ENCODE measurements at places on chromosomes 12 and 14.

DNA sequence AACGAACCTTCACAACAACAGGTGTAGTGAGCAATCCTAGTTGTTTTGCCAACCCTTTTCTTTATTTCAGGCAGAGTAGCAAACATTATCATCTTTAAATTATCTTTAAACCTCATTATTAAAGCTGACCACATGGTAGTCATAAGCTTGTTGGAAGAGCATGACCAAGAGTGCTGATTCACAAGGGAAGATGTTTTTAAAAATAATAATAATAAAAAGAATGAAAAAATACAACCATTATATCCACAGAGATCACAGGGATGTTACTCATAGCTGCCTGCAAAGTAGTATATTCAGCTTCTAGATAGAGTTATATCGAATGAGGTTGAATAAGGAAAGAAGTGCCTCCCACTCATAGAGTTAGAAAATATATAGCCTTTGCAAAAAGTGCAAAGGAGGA lies 101.0 kb upstream of the FLRT2 start:
- no peak for DNase-seq

- DNase-seq: no peak
Observed at GRCh38 chr12:83615152-83615551, 928.4 kb downstream of the TMTC2 start.

- DNase-seq: no peak
Observed at GRCh38 chr14:99066378-99066777, 205.6 kb downstream of the BCL11B start.

GRCh38 chr12:132735496-132735895 lies 24.9 kb downstream of the PGAM5 start:
- no peak for DNase-seq

GRCh38 chr12:128853600-128854197 lies 421 bp downstream of the GLT1D1 start:
- no peak for DNase-seq

GRCh38 chr14:72792051-72792788 lies 101.7 kb downstream of the DPF3 start:
- DNase-seq: no peak

DNA sequence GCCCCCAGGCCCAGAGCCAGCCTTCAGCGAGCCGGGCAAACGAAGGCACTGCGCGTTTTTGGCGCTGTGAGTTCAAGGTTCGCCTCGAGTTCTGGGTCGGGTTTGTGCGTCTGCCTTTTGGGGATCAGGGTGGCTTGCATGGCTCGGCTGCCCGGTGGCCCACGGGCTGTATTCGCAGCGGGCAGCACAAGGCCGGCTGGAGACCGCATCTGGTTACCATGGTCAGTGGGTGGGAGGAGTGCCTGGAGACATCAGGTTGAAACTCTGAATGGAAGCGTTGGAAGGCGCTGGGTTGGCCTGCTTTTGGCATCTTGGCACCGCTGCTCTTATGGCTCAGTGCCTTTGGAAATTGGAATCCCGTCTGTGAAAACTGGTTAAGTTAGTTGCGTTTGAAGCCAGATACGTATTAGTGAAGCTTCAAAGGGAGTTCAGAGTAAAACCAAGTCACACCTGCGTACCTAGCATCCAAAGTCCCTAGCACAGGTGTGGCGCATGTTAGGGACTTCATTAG lies 50.9 kb downstream of the SNAPC1 start:
- no peak for DNase-seq

GRCh38 chr12:76766161-76766560 lies 2.2 kb downstream of the ZDHHC17 start:
- no peak for DNase-seq

DNA sequence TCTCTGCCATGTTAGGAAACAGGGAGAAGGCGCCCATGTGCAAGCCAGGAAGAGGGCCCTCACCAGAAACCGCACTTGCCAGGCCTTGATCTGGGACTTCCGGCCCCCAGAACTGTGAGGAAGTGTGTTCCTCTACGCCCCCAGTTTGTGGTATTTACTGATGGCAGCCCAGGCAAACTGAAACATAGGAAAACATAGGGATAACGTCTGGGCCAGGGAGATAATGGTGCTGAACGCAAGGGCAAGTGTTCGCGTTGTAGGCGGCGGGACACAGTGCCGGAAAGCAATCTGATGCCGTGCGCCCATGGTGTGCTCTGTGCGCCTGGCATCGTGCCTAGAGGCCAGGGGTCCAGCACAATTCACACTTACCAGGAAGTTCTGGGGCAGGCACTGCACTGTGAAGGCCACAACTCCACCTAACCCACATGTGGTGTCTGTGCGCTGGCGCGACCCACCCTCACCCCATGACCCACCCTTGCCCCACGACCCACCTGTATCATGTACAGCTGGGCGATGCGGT lies 53.6 kb downstream of the ARL6IP4 start:
- no peak for DNase-seq

GRCh38 chr12:123237646-123238329 lies 4.6 kb downstream of the MTRFR start:
- peak; percentile 25 for DNase-seq

- no peak for DNase-seq
Observed at GRCh38 chr12:45634273-45634917, 95.1 kb upstream of the ARID2 start.

DNA sequence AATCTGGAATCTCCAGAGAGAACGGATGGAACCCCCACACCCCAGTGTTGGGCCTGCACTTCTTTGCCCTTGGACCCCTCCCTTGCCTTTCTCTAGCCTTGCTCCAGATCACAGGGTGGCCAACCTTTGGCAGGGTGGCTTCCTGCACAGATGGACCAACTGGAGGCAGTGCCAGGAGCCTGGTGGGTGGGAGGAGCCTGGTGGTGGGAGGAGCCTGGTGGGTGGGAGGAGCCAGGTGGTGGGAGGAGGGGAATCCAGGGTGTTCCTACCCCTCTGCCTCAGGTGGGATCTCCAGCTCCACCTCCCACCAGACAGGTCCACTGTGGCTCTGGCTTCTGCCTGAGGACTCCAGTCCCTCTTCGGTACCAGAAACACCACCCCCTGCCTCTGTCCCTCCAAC lies 15.0 kb upstream of the ORAI1 start:
- DNase-seq: no peak

DNA sequence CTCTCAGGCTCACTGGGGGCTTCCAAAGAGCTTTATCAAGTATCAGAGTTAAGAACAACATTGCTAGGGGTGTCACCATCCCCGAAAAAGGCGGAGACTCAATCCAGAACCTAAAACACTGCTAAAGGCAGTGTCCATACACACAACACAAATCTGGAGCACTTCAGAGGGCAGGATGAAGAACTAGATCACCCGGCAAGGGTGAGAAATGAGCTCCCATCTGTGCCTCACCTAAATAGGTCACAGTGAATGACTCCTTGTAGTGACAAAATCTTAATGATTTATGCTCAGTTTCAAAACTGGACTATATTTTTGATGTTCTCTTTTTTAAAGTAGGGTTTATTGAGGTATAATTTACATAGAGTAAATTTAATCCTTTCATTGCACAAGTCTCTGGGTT lies 25.6 kb downstream of the NIN start:
- DNase-seq: no peak
